ENCODE measurements at places on chromosomes 12 and 14.

DNA sequence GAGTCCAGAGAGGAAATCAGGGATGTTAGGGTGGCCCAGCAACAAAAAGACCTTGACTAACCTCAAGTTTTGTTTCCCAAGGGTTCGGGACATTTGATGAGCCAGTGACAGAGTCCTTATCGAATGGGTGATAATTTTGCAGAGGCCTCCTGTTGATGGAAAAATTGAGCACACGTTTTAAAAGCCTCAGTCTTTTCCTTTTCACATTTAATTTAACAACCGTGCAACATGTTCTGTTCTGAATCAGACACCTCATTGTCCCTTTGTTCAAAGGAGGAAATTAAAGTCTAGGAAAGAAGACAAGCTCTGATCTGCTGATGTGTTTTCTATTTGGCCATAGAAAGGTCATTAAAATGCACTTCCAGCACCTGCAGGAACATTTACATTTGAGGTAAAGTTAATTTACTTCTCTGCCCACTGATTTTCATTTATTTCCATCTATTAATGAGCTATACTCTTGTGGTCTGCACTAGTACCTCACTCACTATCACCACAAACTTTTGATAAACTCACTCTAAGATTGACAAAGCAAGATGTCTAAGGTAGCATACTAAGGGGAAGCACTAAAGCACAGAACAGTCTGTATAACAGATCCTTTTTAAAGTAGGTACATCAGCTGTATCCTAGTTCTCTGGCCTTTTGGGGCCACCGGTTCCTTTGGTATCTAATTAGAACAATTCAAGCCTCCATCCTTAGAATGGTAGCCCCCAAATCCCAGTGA lies 147.0 kb downstream of the RPAP3 start:
- DNase-seq, result no peak

DNA sequence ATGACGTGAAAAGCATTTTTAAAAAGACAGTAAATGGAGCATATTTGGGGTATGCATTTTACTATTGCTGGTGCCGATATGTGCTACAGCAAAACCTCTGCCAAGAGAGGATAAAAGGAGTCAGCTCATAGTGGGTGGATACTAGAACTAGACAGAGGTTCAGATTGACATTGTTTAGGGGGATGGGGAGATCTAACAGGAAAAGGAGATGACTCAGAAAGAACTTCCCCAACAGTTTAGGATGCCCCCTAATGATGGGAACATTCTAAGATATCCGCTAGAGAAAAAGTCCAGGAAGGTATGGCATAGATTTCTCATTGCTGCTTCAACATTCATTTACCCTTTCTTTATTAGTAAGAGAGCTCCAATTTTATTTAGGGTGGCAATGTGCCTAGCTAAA lies 110.5 kb upstream of the CLEC14A start:
- no peak for DNase-seq

GRCh38 chr12:2306735-2307134 lies 253.9 kb downstream of the CACNA1C start:
- no peak for DNase-seq

DNA sequence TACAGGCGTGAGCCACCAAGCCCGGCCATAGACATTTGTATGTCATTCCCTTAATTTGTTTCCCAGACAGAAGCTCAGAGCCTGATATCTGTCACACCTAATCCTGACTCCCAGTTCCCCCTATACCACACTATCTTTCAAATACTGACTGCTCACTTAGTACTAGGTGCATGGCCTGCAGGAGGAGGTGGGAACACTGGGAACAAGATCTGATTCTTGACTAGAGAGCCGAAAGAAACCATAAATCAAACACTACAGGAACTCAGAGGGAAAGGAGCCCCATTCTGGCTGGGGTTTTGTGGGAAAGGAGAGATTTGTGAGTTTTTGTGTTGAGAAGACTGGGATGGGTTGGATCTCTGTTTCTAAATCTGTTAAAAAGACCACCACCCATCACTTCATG lies 4.9 kb downstream of the KHNYN start:
- no peak for DNase-seq

- no peak for DNase-seq
These were observed 20.2 kb upstream of the PPP1R13B start for GRCh38 chr14:103867523-103867953.

GRCh38 chr14:77120771-77121743 lies 20.5 kb downstream of the ZDHHC22 start:
- peak; percentile 61 for DNase-seq

DNA sequence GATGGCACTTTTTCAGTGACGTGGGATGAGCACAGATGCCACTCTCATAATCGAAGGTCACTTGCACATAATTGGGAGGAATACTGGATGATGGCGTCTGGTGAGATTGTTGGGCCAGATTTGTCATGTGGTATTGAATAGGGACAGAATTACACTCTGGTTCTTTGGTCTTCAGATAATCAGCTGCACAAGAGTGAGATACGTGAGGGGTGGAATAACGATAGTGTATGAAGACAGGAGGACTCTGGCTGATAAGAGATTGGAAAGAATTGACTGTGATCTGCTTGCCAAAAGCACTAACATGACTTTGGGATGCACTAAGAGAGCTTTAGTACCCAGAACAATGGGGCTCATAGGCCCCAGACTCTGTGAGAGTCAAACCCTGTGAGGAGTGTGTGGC lies 7.0 kb upstream of the RABGGTA start:
- DNase-seq, result no peak

- DNase-seq, result no peak
These were observed 4.9 kb downstream of the PTGER2 start for GRCh38 chr14:52318826-52319645.

GRCh38 chr14:33081259-33081658 lies 142.6 kb downstream of the NPAS3 start:
- no peak for DNase-seq

Data from activated CD4-positive, alpha-beta T cell treated with anti-CD3 and anti-CD28 coated beads, Interleukin-2, amount 10 ng/mL, durations not matched to agents 7 days and 5 days (primary cell).